Epithelial cell of esophagus (primary cell): ENCODE measurements at places on chromosomes 7 and 10.

GRCh38 chr10:116371737-116372136, 47.5 kb downstream of the CCDC172 start:
- no peak for DNase-seq

DNA sequence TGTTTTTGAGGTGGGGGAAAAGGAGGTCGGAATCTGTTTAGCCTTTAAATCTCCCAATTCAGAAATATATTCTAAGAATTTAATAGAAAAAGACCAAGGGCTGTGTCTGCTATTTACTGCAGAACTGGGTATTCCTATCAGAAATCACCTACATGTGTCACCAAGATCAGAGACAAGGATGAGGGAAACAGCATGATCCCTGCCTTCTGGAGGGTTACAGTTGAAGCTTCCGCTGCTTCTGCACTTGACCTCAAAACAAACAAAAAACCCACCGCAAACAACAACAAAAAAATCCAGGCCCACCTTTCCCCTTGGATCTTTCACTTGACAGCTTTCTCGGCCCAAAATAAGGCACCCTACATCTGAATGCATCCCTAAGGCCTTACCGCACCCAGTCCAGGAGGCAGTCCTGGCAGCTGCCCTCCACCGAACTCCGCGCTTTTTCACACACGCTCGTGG, 750 bp upstream of the CDK14 start:
- DNase-seq = peak; percentile 26

- DNase-seq = no peak
Observed at GRCh38 chr10:119231654-119232053, 24.3 kb downstream of the GRK5 start.

GRCh38 chr7:102472126-102473041, 6.3 kb downstream of the POLR2J start:
- no peak for DNase-seq

- DNase-seq = no peak
Observed at GRCh38 chr10:93867525-93867924, 26.3 kb upstream of the SLC35G1 start.

DNA sequence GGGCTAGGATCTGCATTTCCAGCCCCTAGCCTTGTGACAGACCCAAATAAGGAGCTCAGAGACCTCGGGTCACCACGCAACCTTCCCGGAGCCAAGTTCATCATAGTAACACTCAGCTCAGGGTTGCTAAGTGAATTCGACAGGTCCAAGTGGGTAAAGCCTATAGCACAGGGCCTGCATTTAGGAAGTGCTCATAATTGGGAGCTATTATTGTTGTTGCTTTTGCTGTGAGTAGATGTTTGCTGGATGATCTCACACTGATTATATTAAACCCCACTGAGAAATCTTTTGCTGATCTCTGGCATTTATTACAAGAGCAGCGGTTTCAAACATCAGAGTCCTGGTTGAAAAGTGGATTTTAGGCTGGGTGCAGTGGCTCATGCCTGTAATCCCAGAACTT, 20.3 kb upstream of the SAR1A start:
- DNase-seq = no peak

DNA sequence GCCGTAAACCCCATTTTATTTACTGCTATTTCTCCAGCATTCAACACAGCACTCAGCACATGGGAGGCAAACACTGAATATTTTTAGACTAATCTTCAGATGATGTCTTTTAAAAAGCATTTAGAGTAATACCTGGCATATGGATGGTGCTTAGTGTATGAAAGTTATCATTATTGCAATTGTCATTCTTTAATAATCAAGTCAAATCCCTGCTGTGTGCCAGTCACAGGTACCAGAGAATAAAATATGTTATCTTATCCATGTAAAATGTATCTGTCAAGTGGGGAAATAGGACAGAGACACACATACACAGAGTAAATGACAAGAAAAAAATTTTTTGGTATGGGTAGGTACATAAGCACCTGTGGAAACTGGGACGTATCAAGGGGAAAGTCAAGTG, 18.5 kb downstream of the ANKRD22 start:
- DNase-seq = no peak

- DNase-seq = peak; percentile 36
Observed at GRCh38 chr10:98074315-98074911, 44.0 kb upstream of the CRTAC1 start.

- DNase-seq = peak; percentile 83
Observed at GRCh38 chr10:14573666-14574261, 200.9 kb downstream of the FAM107B start.

GRCh38 chr10:31263903-31264302, 55.1 kb upstream of the ZEB1 start:
- peak; percentile 33 for DNase-seq

GRCh38 chr10:85666102-85666501, 700.5 kb downstream of the GRID1 start:
- DNase-seq = no peak

DNA sequence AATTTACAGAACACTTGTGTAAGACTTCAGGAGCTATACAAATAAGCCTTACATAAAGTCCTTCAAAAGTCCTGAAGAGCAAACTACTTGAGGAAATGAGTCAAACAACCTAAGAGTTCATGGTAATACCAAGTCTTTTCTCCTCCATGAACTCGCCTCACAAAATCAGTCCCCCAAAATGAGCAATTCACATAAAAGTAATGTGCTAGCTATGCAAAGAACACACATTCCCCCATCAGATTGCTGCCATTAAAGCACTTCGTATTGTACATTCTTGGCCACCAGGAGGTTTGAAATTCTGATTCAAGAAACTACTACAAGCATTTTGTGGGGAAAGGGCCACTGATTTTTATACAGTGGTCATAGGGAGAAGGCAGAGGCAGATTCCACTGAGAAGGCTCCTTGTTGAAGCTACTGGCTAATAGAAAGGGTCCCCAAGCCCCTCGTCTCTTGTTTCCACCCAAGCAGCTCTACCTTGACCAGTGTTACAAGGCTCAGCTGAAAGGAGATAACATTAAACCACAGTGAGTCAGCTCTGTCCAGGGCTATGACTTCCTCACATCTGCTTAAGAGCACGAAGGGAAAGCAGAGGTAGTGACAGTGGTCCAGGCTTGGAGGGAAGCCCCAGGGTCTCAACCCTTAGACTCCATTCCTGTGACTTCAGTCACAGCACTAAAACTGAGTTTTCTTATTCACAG, 115.2 kb upstream of the CDK1 start:
- peak; percentile 45 for DNase-seq

DNA sequence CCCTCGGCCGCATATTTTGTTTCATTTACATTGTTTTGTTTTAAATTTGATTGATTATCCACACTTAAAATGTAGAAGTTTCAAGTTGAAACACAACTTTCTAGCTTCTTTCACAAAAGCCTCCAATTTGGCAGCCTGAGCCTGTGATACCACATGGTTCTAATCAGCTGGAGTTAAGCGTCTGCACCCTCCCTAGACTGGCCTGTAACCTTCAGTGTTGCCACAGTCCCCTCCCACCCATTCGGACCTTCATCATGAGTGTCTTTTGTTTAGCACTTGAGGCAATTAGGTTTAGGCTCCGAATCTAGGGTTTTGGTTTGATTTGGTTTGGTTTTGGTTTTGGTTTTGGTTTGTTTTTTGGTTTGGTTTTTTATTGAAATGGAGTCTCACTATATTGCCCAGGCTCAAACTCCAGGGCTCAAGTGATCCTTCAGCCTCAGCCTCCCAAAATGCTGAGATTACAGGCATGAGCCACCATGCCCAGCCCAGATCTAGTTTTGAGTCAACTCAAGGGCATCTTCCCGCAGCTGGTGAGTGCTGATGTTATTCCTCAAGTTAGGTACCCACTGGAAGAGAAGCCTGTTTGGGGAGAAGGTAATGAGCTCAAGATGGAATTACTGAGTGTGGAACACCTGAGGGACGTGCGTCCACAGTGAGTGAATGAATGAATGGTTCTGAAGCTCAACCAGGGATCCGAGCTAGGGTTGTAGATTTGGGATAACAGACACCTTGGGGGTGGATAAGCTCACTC, 201.4 kb downstream of the HECW1 start:
- no peak for DNase-seq

DNA sequence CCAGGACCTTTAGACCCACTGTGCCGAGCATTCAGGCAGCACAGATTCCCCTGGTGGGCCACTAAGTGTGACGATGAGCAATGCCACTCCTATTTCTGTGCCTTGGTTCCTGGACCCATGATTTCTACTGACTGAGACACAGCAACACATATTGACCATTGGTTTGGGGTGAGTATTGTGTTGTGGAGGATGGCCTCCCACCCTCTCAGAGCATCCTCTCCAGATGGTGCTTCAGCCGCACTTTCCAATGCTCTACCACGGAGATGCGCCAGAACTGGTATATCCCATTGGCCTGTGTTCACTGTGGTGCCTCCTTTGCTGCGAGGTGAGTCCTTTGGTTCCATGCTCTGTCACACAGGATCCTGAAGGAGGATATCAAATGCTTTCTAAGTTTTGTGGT, 10.1 kb upstream of the GDF10 start:
- no peak for DNase-seq

DNA sequence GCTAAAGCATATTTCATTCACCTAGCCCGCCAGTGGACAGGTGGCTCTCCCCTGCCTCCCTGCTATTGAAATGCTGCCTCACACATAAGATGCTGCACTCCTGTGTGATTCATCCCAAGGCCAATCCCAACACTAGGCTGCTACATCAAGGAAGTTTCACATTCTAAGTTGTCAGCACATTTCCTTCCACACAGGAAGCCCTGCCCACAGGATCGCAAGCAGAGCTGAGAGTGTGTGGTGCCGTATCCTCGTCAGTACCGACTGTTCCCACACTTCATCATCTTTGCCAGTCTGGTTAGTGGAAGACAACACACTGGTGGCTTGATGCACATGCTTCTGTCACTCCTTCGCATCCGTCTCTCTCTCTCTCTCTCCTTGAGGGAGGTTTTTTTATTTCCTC, 194.3 kb upstream of the PPP2R2D start:
- no peak for DNase-seq

DNA sequence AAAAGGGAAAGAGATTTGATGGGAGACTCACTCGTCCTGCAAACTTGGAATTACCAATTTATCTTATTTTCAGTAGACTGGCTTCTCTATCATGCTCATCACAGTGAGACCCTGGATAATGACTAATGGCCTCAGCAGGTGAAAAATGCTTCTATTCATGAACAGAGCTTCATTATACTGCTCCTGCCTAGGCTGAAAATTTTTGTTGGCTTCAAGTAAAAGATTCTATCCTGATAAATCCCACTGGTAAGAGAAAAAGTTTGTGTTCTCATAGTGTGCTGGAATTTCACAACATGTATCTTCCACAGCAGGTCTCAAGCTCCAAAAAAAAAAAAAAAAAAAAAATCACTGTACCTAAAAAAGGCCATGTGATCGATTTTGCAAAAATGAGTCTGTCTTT, 329.3 kb upstream of the FZD8 start:
- DNase-seq = no peak

GRCh38 chr7:1242606-1243289, 10.1 kb downstream of the UNCX start:
- no peak for DNase-seq

GRCh38 chr10:77675347-77675746, 37.7 kb upstream of the KCNMA1 start:
- no peak for DNase-seq

DNA sequence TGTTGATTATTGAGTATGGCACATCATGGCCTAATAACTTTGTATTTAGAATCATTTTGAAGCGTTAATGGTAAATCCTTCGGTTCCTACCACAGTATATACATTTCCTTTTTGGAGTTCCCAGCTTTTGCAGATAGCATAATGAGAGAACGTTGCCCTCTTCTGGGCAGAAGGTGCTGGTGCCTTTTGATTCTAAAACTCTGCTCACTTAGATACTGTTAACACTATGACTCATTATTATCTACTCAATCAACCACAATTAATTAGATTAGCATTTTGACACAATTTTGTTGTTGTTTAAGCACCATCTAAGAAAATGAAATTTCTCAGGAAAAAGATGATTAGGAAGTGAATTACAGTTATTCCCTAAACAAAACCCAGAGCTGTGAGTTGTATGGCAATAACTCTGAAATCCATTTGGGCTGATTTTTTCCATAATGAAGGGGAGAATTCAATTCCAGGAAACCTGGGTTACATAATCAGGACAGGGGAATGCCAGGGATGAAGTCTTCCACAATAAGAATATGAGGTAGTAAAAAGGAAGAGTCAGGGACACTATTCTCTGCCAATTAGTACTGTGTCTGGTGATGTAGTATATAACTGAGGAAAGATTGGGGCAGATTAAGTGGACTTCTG, 11.5 kb upstream of the DLD start:
- DNase-seq = peak; percentile 72

DNA sequence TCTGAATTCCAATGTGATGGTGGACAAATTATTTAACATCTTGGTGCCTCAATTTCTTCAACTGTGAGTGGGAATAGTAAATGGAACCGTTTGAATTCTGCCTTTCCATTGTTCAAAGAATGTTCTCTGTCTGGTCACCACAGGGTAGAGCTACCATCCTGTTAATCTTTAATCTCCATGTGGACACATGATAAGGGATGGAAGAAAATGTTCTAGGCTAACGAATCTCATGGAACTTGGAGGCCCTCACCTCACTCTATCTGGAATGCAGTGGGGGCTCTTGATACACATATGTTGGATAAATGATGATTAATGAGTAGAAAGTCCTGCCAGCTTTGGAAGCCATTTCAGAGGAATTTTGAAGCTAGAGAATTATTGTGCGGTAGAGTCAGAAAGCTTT, 118.5 kb upstream of the HABP2 start:
- no peak for DNase-seq

- peak; percentile 30 for DNase-seq
Observed at GRCh38 chr7:45203936-45204445, 46.4 kb downstream of the RAMP3 start.

DNA sequence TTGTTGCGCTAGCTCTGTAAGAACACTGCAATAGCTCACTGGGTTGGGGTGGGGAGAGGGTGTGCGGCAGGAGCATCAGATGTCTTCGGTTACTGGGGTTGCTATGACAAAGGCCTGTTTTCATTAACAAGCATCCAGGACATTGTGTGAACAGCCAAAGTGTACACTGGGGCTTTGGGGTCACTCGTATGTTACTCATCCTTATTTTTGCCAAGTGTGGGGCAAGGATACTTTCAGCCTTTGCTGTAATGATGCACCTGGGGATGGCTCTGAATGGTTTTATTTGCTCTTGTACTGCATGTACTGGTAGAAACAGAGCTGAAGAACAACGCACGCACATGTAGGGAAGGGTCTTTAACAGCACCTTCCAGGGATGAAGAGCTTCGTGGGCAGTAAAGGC, 73.0 kb upstream of the AFAP1L2 start:
- DNase-seq = no peak

GRCh38 chr7:38034062-38034908, 113.8 kb downstream of the EPDR1 start:
- DNase-seq = no peak

GRCh38 chr10:97333601-97334369, 744 bp downstream of the FRAT2 start:
- DNase-seq = peak; percentile 54

GRCh38 chr7:42134276-42134876, 102.6 kb downstream of the GLI3 start:
- no peak for DNase-seq

DNA sequence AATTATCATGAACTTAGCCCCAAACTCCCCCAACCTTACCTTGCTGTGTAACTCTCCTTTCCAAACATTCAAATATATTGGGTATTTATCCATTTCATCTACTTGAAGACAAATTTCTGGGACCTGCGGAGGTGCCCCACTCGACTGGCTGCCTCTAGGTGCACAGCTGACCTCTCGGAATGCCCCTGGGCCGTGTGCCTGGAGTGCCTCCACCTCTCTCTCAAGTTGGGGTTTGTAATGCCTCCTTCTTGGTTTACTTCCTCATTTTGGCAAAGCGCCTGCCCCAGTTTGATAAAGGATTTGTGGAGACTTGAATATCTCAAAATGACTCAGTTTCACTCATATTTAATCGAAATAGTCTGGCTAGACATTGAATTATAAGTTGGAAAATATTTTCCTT, 16.6 kb downstream of the ZNF777 start:
- no peak for DNase-seq
